ENCODE measurements at places on chromosomes 1 and 21. TPM values are rescaled to one million over a fixed set of nuclear protein-coding genes. Genes with fewer than 3 reads are reported as not detected.

The PTGER3 gene
- 0.18 TPM for total RNA-seq

The PBX1 gene
- 79.2 TPM for total RNA-seq

The GBP4 gene
- total RNA-seq, result 0.66 TPM

The DYNLT4 gene
- not detected for total RNA-seq

The TSACC gene
- total RNA-seq, result 0.86 TPM

The DMRTA2 gene
- total RNA-seq, result 2.4 TPM

The CLDN14 gene
- not detected for total RNA-seq
